ENCODE measurements at places on chromosomes 4 and X. TPM values are rescaled to one million over a fixed set of nuclear protein-coding genes. Genes with fewer than 3 reads are reported as not detected.

Gene UBA6
- total RNA-seq, result 87.5 TPM

GRCh38 chr4:163694385-163694784, 199.9 kb downstream of the TMA16 start:
- DNase-seq, result no peak

- DNase-seq, result peak; percentile 10
Observed at GRCh38 chrX:12497832-12498591, 293.2 kb upstream of the PRPS2 start.

DNA sequence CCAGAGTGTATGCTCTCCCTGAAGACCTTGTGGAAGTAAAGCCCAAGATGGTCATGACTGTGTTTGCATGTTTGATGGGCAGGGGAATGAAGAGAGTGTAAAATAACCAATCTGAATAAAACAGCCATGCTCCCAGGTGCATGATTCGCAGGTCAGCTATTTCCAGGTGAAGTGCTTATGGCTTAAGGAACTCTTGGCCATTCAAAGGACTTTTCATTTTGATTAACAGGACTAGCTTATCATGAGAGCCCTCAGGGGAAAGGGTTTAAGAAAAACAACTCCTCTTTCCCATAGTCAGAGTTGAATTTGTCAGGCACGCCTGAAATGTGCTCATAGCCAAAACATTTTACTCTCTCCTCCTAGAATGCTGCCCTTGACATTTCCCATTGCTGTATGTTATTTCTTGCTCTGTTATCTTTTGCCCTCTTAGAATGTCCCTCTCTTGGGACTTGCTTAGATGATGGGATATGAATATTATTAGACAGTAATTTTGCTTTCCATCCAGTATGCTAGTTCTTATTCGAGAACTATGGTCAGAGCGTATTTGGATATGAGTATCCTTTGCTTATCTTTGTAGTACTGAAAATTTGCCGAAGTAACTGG, 88.6 kb downstream of the PLS3 start:
- no peak for DNase-seq

GRCh38 chr4:7209699-7210098, 17.4 kb downstream of the SORCS2 start:
- DNase-seq, result no peak

GRCh38 chrX:108299101-108299591, 139.1 kb downstream of the COL4A6 start:
- no peak for DNase-seq
